ENCODE measurements at places on chromosomes 3 and 15. TPM values are rescaled to one million over a fixed set of nuclear protein-coding genes. Genes with fewer than 3 reads are reported as not detected.

GRCh38 chr15:62927836-62928235 is 114.7 kb upstream of the TPM1 start:
- DNase-seq: no peak

DNA sequence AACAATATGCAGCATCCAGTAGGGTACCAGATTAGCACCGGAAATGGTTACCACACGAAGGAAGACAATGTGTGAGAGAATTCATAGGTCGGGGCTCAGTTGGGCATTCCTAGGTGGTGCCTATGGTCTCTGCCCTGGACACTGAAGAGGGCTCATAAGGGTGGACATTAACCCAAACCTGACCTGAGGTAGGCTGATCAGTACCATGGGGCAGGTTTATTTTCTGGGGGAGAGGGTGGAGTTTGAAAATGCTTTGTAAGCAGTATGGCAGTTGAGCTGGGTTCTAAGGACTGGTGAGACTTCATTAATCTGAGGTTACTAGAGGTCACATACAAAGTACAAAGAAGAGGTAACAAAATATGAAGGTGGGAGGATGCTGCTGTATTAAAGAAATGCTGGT is 68.4 kb downstream of the RPL22L1 start:
- no peak for DNase-seq

DNA sequence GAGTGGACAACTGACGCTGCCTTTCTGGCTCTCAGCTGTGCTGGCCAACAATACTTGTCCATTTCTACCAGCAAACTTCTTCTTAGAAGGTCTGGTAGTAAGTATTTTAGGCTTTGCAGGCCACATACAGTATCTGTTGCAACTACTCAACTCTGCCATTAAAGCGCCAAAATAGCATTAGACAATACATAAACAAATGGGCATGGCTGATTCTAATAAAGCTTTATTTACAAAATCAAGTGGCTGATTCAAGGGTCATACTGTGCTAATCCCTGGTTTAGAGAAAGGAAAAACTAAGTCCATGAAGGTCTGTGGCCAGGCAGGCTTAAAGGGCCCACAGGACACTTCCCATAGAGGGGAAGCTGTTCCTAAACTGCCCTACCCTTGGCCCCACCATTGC is 26.3 kb upstream of the TPM1 start:
- DNase-seq: no peak

The SLC28A2 gene
- not detected for total RNA-seq

The ROPN1 gene
- not detected for total RNA-seq

- DNase-seq: no peak
Observed at GRCh38 chr15:95192923-95193322, 961.6 kb downstream of the MCTP2 start.

DNA sequence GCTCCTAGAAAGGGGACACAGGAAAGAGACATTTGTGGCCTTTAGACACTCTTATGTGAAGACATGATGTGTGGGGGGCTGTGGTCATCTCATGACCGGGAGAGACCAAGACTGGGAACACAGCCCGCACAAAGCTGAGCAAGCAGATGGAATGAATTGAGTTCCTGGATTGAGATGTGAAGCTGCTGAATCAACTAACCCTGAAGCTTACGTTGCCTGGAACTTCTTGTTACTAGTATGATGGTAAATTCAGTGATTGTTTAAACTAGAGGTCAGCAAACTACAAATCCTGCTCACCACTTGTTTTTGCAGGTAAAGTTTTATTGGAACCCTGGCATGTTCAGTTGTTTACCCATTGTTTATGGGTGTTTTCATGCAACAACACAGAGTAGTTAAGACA is 83.4 kb upstream of the BHLHE40 start:
- DNase-seq: no peak

GRCh38 chr15:46714950-46715349 is 1002.4 kb upstream of the SEMA6D start:
- no peak for DNase-seq

- no peak for DNase-seq
Observed at GRCh38 chr3:150729682-150730360, 26.1 kb upstream of the ERICH6 start.

Measured in activated T-helper 1 cell treated with anti-CD3 and anti-CD28 coated beads, Interleukin-12 subunit alpha, Interleukin-12 subunit beta, Interleukin-2, Interleukin-4 antibody, amounts not matched to agents 30 ng/mL and 10 ng/mL and 1 ng/mL, durations not matched to agents 14 hours and 24 hours and 36 hours (primary cell).